CD8-positive, alpha-beta memory T cell (primary cell): ENCODE measurements at places on chromosomes 12 and 14.
A peak's percentile ranks its signal among the peaks of the same experiment; 100 is the strongest.

DNA sequence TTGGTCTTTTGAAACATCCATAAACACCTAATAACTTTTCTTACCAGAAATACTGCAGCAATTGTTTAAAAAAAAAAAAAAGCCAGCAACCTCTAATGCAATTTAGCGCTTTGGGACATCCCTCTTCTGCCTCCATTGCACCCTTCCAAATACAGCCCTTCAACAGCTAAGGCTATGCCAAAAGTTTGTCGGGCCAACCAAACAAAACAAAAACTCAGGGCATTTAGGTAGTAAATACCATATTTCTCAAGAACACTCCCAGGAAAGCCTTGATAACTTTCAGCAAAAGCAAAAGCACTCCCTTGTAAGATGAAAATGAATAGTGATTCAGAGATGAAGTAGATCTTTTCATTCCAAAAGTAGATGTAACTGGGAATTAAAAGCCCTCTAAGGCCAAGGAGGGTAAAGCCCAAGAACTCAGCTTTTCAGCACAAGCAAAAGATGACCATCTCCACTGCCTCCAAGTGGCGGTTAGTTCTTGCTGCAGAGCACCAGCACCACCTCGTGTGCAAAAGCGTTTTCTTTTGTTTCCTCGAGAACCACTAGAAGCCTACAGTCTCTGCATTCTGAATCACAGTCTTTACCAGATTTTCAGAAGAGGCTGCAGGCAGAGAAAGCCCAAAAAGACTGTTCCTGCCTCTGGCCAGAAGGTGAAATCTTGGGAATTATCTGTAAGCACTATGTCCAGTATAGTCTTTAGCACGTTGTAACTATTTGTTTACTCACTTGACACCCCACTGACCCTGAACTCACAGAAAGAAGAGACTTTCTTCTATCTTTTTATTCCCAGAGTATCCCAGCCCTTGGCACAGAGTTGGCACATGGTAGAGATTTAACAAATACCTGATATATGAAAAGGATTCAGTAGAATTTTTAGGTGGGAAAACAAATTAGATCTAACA lies 53.1 kb downstream of the SIX6 start:
- H3K27ac ChIP-seq, result no peak overlapping the region
- no peaks in the 10 kb centered on the region for H3K27me3 ChIP-seq
- DNase-seq, result no peak
- no peak overlapping the region for H3K4me3 ChIP-seq
- no peaks in the 10 kb centered on the region for H3K36me3 ChIP-seq

DNA sequence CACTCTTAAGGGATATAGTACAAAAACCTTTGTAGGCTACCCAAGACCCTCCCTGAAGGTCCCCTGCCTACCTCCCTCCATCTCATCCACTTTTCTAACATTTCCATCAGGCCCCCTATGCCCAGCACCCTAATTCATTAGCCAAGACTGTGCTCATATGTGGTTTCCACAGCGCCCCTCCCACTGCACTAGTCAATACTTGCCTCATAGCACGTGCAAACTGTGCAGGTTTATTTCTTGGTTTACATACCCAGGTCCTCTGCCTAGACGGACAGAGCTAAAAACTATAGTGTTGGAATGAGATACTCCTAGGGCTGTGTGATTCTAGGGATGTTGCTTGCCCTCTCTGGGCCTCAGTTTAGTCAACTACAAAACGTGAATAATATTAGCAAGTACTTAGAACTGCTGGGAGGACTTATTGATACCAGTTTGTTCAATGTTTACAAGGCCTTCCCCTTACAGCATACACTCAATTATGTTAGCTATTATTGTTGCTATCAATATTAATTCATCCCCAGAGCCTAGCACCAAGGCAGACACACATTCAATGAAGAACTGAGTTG lies 50.4 kb downstream of the NUAK1 start:
- H3K36me3 ChIP-seq, result no peaks in the 10 kb centered on the region
- H3K4me1 ChIP-seq, result no peaks in the 10 kb centered on the region
- H3K4me3 ChIP-seq, result no peak overlapping the region
- no peak overlapping the region for H3K27ac ChIP-seq
- no peaks in the 10 kb centered on the region for H3K27me3 ChIP-seq

GRCh38 chr12:68245180-68246021 lies 8.0 kb downstream of the IL22 start:
- H3K36me3 ChIP-seq, result no peaks in the 10 kb centered on the region
- H3K27ac ChIP-seq, result no peak overlapping the region
- H3K27me3 ChIP-seq, result no peaks in the 10 kb centered on the region
- no peak for DNase-seq

- H3K27me3 ChIP-seq, result no peaks in the 10 kb centered on the region
- DNase-seq, result no peak
- H3K4me1 ChIP-seq, result no peaks in the 10 kb centered on the region
- H3K36me3 ChIP-seq, result no peaks in the 10 kb centered on the region
- H3K4me3 ChIP-seq, result no peak overlapping the region
Observed at GRCh38 chr14:32121948-32122347, 44.8 kb downstream of the ARHGAP5 start.

- no peaks in the 10 kb centered on the region for H3K27me3 ChIP-seq
- no peaks in the 10 kb centered on the region for H3K36me3 ChIP-seq
Observed at GRCh38 chr12:76777765-76778216, 13.9 kb downstream of the ZDHHC17 start.

DNA sequence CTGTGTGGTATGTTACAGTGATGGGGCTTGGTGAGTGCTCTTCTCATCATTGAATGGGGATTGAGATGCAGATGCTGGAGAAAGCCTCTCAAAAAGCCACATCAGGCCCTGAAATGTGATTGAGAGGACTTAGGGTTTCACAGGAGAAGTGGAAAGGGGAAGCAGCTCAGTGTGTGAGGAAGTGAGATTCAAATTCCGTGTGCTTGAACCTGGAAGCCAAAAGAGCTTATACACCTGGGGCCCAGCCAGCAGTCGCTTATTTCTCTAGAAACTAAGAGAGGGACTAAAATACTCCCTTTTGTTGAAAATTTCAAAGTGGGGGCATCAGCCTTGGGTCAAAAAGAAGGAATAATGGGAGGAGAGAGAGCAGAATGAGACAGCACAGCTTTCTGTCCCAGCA lies 39.1 kb upstream of the GZMB start:
- H3K27ac ChIP-seq, result no peak overlapping the region
- no peaks in the 10 kb centered on the region for H3K36me3 ChIP-seq
- DNase-seq, result no peak
- H3K4me1 ChIP-seq, result peaks cover 48% of the 10 kb centered on the region
- H3K4me3 ChIP-seq, result peak overlapping the region; percentile 38

- no peaks in the 10 kb centered on the region for H3K4me1 ChIP-seq
- no peak for DNase-seq
- H3K36me3 ChIP-seq, result no peaks in the 10 kb centered on the region
- H3K4me3 ChIP-seq, result no peak overlapping the region
- no peaks in the 10 kb centered on the region for H3K27me3 ChIP-seq
Observed at GRCh38 chr14:62001963-62002362, 239.7 kb downstream of the SNAPC1 start.

GRCh38 chr12:70664465-70664881 lies 27.2 kb upstream of the PTPRB start:
- no peaks in the 10 kb centered on the region for H3K27me3 ChIP-seq
- no peaks in the 10 kb centered on the region for H3K4me1 ChIP-seq
- DNase-seq, result no peak
- no peaks in the 10 kb centered on the region for H3K36me3 ChIP-seq
- H3K4me3 ChIP-seq, result no peak overlapping the region

DNA sequence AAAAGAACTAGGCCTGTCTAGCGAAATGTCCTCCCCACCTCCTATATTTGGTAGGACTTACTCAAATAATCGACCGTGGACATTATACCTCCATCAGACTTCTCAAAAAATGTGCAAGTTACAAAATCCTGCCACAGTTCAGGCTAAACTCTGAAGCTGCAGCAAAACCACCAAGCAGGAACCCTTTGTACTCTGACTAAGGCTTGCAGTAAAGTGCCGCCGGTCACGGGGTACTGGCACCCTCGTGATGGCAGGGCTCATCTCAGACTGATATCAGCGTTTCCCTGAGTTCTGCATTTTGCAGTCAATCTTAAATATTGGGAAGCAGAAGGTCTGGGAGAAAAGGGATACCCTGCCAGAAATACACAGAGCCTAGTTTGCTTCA lies 17.1 kb downstream of the SLC11A2 start:
- peaks cover 18% of the 10 kb centered on the region for H3K4me1 ChIP-seq
- peak; percentile 71 for DNase-seq
- no peaks in the 10 kb centered on the region for H3K27me3 ChIP-seq
- no peak overlapping the region for H3K27ac ChIP-seq
- H3K36me3 ChIP-seq, result peaks cover 16% of the 10 kb centered on the region

DNA sequence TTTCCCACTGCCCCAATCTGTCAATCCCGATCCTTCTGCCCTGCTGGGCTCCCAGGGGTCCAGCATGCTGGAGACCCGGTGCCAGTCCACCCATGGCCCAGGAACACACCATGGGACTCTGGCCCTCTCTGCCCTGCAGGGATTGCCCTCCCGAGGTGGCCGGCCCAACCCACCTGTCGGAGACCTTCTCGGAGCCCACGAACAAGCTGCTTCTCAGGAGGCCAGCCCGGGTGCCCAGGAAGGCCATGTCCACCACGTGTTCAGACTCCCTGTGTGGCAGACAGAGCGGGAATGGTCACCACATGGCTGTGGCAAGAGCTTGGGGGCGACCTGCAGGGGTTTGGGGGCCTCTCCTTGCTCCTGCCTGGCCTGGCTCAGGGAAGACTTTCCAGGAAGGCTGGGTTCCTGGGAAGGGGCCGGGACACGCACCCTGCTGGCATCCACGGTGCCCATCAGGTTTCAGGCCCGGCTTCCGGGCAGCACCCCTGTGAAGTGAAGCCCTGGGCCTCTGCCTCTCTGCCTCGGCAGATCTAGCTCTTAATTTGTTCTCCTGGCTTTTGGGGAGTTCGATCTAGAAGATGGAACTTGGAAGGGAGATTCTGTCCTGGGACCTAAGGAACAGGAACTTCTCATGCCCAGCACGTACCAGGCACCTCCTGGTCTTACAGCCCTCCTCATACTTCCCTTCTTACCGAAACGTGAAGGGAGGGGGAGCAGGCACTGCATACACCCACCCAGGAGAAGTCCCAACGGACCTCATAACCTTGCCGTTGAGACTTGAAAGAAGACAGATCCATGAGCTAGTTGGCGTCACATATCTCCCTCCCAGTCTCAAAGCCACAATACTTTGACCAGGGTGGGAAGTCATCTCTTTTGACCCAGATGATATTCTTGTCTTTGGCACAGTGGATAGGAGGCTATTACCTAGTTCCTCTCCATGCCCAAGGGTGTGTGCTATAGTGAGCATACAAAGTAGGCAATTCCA lies 26.3 kb downstream of the LRTM2 start:
- H3K36me3 ChIP-seq, result no peaks in the 10 kb centered on the region
- no peaks in the 10 kb centered on the region for H3K4me1 ChIP-seq
- H3K27ac ChIP-seq, result no peak overlapping the region
- DNase-seq, result no peak

DNA sequence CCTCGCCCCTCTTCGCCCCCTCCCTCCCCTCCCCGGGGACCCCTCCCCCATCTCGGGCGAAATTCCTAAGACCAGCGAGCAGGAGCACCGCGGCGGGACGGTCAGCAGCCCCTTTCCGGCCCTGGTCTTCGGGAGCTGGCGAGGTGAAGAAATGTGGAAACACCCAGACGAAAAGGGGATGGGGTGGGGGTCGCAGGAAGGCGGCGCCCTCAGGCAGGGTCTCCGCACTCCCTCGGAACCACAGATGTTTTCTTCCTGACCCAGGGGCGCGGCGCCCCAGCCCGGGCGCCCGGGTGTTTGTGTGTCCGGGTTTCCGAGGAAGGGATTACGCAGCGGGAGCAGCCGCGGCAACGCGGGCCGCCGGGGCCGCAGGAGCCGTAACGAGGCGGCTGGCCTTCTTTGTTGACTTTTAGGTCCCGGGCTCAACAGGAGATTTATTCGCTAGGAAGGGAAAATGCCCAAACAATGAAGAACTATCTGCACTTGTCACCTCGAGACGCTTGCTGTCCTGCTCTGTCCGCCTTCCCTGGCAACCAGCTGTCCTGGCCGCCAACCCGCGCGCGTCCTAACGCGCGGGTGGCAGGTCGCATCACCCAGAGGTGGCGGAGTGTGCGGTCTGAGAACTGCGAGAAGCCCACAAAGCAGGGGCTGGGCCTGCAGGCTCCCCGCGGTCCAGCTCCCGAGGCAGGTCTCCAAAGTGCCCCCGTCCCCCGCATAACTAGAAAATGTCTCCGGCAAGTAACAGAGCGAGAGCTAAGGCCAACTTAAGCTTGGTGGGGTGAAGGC lies 7.0 kb downstream of the FOXA1 start:
- no peak overlapping the region for H3K4me3 ChIP-seq
- H3K36me3 ChIP-seq, result no peaks in the 10 kb centered on the region
- no peak overlapping the region for H3K27ac ChIP-seq
- no peaks in the 10 kb centered on the region for H3K4me1 ChIP-seq
- H3K27me3 ChIP-seq, result peaks cover 11% of the 10 kb centered on the region
- no peak for DNase-seq

GRCh38 chr12:104672501-104673265 lies 215.9 kb downstream of the CHST11 start:
- no peak for DNase-seq
- H3K27me3 ChIP-seq, result no peaks in the 10 kb centered on the region
- peaks cover 42% of the 10 kb centered on the region for H3K4me1 ChIP-seq
- H3K27ac ChIP-seq, result no peak overlapping the region
- no peaks in the 10 kb centered on the region for H3K36me3 ChIP-seq

- no peaks in the 10 kb centered on the region for H3K36me3 ChIP-seq
- peaks cover 9% of the 10 kb centered on the region for H3K4me1 ChIP-seq
- no peak for DNase-seq
Observed at GRCh38 chr14:24078146-24078545, 6.8 kb downstream of the CPNE6 start.

DNA sequence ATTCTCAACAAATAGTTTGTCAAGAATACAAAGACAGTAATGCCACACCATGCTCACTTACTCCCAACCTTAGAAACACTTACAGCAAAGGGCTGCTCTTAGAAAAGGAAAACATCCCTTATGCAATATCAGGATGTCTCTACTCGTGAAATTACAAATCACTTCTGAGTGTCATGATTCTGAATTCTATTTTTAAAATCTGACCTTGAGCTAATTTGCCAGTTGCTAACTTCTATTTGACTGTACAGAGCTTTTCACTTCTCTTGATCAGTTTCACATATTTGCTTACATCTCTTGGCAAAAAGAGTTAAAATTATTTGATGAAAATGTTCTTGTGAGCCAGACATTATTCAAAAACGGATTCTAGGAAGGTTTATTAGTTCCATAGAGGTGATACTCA lies 136.7 kb upstream of the SLC35F4 start:
- no peak overlapping the region for H3K4me3 ChIP-seq
- H3K4me1 ChIP-seq, result no peaks in the 10 kb centered on the region
- H3K36me3 ChIP-seq, result no peaks in the 10 kb centered on the region
- DNase-seq, result no peak
